HT-29 (cell line): ENCODE measurements at places on chromosomes 1 and 21.

DNA sequence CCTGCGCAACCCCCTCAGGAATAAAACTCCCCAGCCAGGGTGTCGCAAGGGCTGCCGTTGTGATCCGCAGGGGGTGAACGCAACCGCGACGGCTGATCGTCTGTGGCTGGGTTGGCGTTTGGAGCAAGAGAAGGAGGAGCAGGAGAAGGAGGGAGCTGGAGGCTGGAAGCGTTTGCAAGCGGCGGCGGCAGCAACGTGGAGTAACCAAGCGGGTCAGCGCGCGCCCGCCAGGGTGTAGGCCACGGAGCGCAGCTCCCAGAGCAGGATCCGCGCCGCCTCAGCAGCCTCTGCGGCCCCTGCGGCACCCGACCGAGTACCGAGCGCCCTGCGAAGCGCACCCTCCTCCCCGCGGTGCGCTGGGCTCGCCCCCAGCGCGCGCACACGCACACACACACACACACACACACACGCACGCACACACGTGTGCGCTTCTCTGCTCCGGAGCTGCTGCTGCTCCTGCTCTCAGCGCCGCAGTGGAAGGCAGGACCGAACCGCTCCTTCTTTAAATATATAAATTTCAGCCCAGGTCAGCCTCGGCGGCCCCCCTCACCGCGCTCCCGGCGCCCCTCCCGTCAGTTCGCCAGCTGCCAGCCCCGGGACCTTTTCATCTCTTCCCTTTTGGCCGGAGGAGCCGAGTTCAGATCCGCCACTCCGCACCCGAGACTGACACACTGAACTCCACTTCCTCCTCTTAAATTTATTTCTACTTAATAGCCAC is 696 bp downstream of the TGFB2 start:
- peak; percentile 75 for DNase-seq

- peak; percentile 45 for DNase-seq
These were observed 688 bp downstream of the PRXL2B start for GRCh38 chr1:2587071-2587859.

GRCh38 chr1:109880971-109881894 is 29.4 kb upstream of the CSF1 start:
- no peak for DNase-seq

- no peak for DNase-seq
These were observed 327.3 kb downstream of the TTLL7 start for GRCh38 chr1:83671586-83671985.

- DNase-seq: no peak
These were observed 6.8 kb downstream of the IQGAP3 start for GRCh38 chr1:156565519-156565918.

DNA sequence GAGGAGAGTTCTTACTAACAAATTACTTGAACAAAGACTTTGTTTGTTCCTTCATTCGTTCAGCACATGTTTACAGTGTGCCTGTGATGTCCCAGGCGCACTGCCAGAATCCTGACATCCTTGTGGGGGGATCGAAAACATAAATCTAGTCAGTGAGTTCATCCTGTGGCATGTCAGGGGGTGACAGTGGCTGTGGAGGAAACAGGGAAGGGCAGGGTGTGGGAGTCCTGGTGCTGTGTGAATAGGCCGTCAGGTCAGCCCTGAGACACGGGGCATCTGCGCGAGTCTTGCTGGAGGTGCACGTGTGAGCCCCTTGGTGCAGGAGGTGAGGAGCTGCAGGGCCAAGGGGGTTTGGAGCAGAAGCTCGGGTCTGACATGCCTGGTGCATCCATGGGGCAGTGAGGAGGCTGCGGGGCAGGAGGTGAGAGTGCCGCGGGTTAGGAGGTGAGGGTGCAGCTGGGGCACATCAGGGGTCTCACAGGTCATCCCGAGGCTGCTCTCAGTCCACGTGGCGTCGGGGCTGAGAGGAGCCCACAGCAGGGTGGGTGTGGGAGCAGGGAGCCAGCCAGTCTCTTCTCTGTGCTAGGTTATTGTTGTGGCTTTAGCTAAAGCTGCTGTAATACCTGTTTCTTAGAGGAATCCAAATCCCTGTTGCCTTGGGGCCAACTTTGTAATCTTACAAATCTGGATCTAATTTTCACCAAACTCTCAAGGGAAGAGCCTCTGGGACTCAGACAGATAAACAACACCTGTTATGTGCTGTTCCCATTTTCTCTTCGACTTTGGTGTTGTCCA is 93.4 kb downstream of the PCBP3 start:
- no peak for DNase-seq

DNA sequence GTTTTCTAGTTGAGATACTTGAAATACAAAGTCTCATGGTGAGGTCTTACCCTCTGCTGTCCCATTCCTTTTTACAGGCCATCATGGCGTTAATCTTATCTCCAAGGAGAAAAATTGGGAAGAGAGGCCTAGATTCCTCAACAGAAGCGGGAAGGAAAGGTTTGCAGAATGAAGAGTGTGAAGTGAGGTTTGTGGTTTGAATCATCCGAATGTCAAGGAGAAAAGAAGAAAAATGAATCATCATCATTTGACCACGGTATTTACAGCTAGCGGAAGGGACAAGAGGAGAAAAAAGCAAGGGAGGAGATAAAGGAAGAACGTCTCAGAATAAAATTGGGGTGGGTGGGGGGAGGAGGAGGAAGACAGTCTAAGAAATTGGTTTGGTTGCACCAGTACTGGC is 935 bp upstream of the COG2 start:
- DNase-seq: no peak

- no peak for DNase-seq
These were observed 135.7 kb downstream of the ROR1 start for GRCh38 chr1:63909526-63909925.

DNA sequence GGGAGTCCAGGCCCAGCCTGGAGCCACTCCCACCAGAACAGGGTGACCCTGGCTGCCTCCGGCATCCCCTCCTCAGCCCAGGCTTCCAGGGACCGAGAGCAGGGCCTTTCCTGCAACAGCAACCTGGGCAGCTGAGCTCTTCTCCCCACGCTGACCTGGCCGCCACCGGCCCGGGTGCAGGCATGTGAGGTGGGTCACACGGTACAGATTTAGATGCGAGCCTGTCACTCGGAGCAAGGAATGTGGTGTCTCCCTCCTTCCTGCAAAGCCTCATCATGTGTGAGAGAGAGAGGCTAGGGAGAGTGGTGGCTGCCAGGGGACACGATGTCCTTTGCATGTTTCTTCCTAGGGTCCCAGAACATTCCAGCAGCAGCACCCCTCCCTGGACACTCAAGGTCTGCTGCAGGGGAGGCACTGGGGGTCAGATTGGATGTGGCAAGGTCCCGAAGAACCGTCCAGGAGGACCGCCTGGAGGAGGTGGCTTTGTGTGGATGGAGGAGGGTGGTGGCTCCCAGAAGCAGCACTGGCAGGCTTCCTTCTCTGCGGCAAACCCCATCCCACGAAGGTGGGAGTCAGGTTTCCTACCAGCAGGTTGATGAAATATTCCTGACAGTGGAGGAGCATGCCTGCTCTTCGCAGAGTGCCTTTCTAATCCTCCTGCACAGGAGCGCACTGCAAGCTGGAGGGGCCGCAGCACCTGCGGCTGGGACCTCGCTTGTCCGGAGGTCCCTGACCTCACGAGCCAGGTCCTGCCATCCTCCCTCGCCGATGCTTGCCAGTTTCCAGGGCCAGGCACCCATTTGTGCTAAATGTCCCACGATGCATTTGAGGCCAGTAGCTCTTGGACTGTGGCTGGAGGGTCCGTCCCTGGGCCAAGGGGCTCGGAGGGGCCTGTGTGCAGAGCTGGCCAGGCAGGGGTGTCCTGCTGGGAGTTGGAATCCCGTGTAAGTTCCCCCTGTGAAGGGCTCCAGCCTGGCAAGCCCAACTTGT is 68.4 kb downstream of the PRDM16 start:
- no peak for DNase-seq

- DNase-seq: peak; percentile 63
These were observed 906 bp upstream of the ADARB1 start for GRCh38 chr21:45073301-45074047.

DNA sequence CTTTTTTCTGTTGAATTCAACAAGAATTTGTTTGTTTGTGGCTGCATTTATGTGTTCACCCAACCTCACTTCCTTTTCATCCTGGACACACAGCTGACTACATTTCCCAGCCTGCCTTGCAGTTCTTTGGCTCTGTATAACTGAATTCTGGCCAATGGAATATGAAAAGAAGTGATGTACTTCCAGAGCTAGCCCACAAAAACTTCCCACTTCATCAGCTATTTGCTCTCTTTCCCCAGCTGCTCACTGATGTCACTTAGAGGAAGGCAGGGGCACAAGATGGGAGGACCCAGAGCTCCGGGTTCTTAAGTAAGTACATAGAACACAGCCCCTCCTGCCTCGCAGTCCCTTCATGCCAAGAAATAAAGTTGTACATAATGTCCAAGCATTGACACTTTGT is 235.0 kb upstream of the FGGY start:
- no peak for DNase-seq

- peak; percentile 41 for DNase-seq
These were observed 37.4 kb downstream of the MAP3K21 start for GRCh38 chr1:233364695-233365539.

- no peak for DNase-seq
These were observed 75.2 kb downstream of the LMX1A start for GRCh38 chr1:165281207-165281901.

DNA sequence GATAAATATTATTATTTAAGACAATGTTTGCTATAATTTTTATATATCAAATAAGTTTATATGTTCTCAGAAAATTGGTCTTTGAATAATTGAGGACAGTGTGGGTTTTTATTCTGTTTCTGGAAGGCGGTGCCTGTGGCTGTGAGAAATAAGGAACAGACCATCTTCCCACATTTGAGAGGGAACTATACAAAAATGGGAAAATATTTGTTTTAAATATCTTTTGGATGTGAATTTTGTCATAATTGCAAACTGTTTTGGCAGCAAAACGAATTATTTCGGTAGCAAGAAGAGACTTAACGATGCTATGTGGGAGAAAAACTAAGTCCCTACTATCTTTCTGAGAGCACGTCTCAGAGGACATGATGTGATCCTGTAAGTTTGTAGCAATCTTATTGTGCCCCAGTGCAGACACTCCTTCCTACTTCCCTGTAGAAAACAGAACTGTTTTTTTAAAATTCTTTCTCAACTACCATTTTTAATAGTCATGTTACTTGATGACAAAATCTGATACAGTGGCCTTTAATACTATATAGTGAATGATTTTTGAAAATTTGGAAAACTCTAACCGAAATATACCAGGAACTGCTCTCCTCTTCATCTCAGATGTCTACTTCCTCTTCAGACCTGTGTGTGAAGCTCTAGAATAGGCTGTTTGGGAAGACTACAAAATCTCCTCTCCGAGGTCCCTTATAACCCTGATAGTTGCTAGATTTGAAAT is 25.4 kb downstream of the PTPRC start:
- no peak for DNase-seq

DNA sequence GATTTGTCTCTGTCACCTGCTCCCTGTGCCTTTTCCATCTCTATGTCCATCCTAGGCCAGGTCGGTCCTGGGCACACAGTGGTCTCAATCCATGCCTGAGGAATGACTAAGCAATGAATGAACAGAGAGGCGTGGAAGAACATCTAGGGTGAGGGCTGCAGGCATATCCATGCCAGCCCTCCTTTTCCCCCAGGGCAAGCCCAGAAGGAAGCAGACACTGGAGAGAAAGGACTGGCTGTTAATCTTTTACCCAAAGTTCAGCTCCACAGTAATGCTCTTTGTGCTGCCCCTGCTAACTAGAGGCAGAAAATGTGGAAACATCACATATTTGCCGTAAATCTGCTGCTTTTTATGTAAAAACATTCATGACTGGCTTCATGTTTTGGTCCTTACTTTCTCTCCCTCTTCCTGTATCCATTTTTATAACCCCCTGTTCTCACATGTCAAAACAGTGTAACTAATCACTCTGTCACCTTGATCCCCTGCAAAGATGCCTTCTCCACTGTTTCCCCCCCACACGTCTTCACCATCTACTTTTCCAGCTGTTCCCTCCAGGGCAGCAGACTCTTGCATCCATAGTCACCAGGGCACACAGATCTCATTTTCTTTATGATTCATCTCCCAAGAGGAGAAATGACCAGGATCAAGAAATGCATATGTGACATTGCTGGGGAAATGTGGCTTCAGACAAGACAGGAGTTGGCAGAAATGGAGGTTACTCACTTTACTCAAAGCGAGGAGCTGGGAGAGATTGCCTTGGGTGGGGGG is 166.4 kb upstream of the PROX1 start:
- DNase-seq: no peak

DNA sequence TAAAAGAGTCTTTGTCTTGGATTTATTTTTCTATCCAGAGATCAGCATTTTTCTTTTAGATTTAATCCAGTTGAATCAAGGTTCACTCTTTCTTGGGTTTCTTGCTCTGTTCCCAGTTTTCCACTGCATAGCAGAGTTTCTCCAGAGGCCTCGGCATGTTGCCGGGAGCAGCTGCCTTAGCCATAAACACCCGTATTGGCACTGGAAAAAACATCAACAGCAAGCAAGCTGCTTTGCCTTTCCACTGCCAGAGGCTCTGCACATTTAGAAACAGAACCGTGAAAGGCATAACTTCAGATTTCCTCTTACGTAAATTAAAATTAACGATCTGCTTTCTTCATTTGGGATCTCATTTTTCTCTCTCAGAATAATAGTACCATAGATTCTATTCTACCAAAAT is 181.8 kb upstream of the L1TD1 start:
- no peak for DNase-seq

GRCh38 chr1:44049839-44050238 is 18.6 kb upstream of the SLC6A9 start:
- no peak for DNase-seq

GRCh38 chr1:23178414-23178813 is 9.8 kb upstream of the LUZP1 start:
- DNase-seq: no peak

DNA sequence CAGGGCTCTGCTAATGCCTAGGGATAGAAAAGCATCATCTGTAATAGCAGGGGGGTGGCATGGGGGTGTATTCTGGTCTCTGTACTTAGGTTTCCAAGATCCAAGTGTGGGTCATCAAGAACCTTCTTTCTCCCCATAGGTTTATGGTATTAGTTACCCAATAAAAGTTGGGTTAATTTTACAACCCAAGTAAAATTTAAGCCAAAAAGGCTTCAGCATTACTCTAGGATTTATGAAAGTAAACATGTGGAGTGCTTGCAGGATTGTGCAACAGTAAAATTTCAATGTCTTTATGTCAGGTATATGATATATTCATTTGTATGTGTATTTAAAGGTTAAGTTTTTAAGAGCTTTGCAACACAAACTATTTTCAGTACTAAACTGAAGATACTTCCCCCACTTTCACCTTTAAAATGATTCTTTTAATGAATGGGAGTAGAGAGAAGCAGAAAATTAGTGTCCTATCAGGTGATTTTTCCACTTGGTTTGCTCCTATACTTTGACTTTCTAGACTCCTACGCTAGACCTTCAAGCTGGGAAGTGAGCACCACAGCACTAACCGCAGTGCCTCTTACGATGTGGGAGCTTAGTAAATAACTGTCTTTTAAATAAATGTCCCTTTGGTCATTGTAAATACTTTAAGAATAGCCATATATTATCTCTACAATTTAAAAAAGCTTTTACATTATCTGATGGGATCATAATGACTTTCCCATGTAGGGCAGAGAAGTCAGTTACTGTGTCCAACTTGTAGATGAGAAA is 67.8 kb upstream of the UBE2U start:
- DNase-seq: no peak
